Posterior vena cava (tissue), 2 donors: ENCODE measurements at places on chromosomes 3 and 15.

GRCh38 chr15:31202953-31203352 is 101.4 kb upstream of the TRPM1 start:
- DNase-seq, result no peak

GRCh38 chr3:162743091-162743490 is 1246.5 kb downstream of the OTOL1 start:
- DNase-seq, result no peak

GRCh38 chr3:141411251-141411771 is 43.0 kb downstream of the ZBTB38 start:
- no peak for DNase-seq

GRCh38 chr3:78148986-78149717 is 1109.3 kb downstream of the ROBO2 start:
- DNase-seq, result no peak

DNA sequence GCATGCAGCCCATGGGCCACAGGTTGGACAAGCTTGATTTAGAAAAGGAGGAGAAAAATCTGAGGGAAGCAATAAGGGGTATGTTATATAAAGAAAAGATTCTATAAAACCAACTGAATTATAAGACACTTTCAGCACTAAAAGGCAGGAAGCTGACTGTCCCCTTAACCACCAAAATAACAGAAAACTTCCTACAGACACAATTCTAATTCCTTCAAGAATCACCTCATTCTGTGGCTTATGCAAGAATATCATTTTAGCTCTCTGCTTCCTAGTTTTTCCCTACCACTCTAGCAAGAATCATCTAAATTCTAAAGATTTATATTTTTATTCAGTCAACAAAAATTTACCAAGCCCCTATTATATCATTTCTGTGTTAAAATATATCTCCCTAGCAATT is 6.3 kb downstream of the STAG1 start:
- DNase-seq, result no peak

GRCh38 chr15:61051569-61052031 is 177.5 kb downstream of the RORA start:
- DNase-seq, result no peak

DNA sequence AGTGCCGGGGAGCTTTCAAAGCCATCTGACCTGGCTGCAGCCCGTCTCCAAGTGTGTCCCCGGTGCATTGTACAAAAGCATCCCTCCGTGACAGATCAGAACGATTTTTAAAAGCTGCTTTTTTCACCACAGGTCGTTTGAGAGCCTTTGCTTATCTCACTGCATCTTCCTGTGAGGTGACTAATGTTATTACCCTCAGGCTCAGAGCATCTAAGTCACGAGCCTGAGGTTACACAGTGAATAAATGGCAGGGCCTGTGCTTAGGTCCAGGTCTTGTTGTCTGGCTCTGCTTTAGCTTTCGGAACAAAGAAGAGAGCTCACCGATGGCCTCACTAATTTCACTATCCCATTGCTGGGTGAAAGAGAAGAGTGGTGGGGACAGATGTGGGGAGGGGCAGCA is 83.3 kb downstream of the SEC22A start:
- DNase-seq, result no peak

DNA sequence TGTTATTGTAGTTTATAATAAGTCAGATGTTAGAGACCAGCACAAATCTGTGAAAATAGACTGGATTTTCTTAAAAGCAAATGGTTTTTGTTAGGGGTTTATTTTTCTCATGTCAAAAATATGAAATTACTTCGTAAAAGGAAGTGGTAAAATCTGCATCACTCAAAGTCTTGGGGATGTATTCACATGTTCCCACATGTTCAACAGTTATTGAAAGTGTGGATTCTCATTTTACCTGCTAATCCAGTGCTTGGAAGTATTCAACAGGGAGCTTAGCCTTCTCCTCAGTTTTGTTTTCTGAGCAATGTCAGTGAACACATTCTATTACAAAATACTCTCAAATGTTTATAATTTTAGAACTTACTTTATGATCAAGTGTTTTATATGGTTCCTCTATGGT is 352.0 kb downstream of the SOX2 start:
- no peak for DNase-seq

DNA sequence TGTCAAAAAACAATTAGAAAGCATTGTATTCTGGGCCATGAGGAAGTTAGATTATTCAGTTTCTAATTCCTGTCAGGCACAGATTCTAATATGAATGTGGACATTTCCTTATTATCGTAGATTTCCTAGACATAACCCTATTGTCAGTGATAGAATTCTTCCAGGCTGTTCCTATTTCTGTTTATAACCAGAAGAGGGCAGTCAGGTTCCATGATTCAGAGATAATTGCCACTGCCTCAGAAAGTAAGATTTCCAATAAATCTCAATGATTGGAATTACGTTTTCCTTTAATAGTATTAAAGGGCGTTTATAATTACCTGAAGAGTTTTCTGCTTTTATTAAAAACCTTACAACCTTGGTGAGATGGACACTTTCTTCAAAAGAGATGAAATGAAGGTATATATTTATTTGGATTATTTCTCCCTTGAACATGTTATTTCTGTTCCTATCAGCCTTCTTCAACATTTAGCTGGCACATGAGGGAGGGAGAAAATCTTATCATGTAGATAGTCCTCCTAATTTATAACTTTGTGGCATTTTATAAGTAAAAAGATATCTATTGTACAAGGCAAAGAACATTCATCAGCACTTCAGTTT is 439.2 kb downstream of the MCTP2 start:
- no peak for DNase-seq

GRCh38 chr15:60054472-60054871 is 50.4 kb downstream of the FOXB1 start:
- DNase-seq, result no peak

- DNase-seq, result no peak
These were observed 1.1 kb upstream of the ALCAM start for GRCh38 chr3:105365391-105366325.

GRCh38 chr3:189368384-189368783 is 196.6 kb downstream of the TPRG1 start:
- no peak for DNase-seq

DNA sequence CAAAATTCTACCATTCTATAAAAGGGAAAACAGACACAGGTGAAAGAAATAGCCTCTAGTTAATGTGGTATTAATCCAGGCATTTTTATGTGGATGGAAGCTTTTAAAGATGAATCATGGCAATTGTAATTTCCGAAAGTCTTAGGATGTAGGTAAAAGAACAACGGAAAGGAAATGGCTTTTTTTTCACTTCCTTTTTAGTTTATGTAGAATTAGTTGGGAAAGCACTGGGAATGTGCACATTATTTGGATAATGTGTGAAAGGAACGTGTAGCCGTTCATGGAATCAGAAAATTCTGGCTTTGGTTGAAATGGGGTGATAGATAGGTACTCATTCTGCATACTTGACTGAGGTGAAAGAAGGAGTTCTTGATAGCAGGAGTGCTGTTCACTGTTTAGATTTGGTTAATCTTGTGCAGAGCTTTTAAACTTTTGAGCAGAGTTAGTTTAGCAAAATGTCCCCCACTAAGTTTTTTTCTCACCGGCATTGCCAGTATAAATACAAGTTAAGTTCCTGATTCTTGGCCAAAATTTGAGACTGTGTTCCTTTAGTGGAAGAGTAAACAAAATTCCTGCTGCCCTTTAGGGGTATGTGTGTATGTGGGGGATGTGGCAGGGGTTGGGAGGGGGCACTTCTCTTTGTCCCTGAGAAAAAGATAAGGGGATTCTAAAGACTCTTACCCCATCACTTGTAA is 20.2 kb upstream of the UTS2B start:
- DNase-seq, result no peak

GRCh38 chr3:124584552-124585391 is 145.5 kb upstream of the UMPS start:
- DNase-seq, result peak; percentile 83

GRCh38 chr3:187015903-187016638 is 85.7 kb downstream of the ST6GAL1 start:
- DNase-seq, result no peak

GRCh38 chr3:155496206-155496605 is 202.7 kb upstream of the STRIT1 start:
- DNase-seq, result no peak

GRCh38 chr3:165641569-165642310 is 195.5 kb downstream of the BCHE start:
- no peak for DNase-seq

- DNase-seq, result no peak
These were observed 12.2 kb downstream of the TGM4 start for GRCh38 chr3:44886561-44886960.

DNA sequence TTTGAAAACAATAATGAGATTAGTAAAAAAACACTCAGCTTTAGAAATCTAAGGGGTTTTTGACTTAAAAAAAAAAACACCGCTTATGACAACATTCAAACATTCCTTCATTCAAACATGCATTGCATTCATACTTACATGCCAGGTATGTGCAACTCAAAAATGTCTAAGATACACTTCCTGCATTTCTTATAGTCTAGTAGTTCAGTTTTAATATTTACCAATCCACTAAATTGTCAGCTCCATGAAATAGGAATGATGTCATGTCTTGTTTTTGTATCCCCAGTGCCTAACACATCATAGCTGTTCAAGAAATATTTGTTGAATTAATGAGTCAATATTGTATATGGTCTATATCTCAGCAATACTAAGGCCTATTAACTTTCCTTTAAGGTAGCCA is 51.7 kb downstream of the EIF4E3 start:
- no peak for DNase-seq

DNA sequence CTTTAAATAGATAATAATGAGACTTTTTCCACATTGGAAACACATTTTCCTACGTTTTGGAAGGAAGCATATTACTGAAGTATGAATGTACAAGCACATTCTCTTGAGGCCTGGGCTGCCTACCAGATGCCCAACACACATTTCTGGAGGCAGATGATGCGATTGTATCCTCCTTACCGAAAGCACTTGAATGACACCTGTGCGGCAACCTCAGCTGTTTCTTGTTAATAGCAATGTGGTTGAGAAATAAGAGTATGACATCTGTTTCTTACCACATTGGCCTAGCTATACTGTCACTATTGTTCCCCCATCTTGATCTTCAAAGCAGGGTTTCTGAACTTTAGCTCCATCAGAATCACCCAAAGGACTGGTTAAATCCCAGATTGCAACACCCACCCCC is 84.8 kb downstream of the ARPP21 start:
- DNase-seq, result no peak

DNA sequence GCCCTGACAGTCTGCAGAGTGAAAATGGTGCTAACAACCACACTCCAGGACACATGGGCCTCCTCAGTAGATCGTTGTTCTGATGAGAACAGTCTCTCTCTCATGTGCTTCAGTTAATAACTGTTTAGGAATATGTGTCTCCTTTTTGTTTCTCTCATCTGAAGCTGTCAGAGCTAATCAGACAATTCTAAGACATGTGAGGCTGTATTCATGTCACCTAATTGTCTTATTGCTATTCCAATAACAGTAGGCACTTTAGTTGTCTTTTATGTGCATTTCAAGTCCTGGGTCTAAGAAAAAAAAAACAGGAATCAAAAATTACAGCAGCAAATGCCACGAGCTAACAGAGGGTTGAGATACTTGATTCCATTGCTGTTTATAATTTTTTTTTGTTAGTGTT is 89.1 kb downstream of the WDR49 start:
- no peak for DNase-seq

GRCh38 chr15:57762302-57762701 is 55.8 kb downstream of the POLR2M start:
- DNase-seq, result no peak

GRCh38 chr15:45089712-45090373 is 24.1 kb downstream of the DUOX2 start:
- no peak for DNase-seq

DNA sequence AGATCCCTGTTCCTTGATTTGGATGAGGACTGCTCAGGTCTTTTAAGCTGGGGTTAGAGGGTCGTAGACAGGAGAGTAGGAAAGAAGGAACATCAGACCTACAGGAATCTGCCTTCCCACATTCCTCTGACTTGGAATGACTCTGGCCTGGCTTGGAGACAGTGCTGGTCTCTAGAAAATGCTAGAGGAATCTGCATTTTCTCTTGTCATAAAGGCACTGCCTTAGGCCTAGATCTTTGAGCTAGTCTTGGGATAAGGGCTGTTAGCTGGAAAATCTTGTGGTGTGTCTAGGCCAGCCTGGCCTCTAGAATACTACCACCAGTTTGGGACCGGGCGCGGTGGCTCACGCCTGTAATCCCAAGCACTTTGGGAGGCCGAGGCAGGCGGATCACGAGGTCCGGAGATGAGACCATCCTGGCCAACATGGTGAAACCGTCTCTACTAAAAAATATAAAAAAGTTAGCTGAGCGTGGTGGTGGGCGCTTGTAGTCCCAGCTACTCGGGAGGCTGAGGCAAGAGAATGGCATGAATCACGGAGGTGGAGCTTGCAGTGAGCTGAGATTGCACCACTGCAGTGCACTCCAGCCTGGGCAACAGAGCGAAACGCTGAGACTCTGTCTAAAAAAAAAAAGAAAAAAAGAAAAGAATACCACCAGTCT is 17.3 kb upstream of the BSN start:
- DNase-seq, result no peak

GRCh38 chr15:38080651-38081275 is 146.3 kb downstream of the TMCO5A start:
- no peak for DNase-seq

DNA sequence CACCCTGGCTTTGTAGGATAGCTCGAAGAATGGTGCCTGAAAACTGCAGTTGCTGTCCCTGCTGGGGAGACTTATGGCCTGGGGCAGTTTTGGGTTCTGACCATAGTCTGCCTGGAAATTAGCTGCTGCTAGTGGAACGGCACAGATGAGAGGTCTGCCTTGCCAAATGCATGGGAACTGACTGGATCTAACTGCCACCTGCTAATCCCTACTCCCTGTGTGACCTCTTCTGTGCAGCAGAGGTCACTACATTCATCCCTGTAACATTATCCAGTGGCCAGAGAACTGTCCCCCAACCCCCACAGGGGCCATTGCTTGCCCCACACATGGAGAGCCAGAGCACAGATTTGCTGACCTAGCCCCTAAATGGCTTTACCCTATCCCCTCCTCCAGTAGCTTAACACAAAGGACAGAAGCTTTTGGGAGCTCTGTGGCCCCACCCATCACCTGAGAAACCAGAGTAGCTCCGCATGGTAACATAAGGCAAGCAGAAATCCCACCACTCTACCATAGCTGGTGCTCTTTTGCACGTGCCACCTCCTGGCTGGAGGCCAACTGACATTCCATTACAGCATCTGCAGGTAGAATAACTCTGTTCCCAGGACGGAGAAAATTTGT is 840.0 kb downstream of the EPHA3 start:
- no peak for DNase-seq

DNA sequence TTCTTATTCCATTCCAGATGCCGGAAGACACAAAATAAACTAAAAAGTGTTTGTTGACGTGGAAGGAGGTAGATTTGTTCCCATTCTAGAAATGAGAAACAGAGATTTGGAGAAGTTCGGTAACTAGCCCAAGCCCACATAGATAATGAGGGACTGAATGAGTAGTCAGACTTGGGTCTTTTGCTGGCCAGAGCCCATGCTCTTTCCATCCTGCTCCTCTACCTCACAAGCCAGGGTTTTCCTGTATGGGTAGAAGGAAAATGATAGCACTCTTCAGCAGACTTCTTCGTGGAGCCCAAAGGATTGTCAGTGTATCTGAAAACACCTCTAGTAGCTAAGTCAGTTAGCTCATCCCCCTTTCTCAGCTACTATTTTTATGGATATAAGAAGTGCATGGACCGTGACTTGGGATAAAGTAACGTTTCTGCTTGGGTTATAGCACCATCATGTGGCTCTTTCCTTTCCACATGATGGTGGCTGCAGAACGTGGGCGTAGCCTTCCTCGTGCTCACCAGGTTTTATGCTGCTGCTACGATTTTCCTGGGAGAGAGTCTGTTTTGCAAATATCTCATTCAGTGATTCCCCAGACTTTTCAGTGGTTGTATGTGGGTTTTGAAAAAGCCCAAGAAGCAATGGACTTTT is 84.6 kb downstream of the DGKG start:
- DNase-seq, result no peak

GRCh38 chr15:66997212-66997611 is 68.2 kb upstream of the SMAD3 start:
- DNase-seq, result no peak
